NCI-H1694 (cell line): ENCODE measurements at places on chromosomes 13 and 19.

DNA sequence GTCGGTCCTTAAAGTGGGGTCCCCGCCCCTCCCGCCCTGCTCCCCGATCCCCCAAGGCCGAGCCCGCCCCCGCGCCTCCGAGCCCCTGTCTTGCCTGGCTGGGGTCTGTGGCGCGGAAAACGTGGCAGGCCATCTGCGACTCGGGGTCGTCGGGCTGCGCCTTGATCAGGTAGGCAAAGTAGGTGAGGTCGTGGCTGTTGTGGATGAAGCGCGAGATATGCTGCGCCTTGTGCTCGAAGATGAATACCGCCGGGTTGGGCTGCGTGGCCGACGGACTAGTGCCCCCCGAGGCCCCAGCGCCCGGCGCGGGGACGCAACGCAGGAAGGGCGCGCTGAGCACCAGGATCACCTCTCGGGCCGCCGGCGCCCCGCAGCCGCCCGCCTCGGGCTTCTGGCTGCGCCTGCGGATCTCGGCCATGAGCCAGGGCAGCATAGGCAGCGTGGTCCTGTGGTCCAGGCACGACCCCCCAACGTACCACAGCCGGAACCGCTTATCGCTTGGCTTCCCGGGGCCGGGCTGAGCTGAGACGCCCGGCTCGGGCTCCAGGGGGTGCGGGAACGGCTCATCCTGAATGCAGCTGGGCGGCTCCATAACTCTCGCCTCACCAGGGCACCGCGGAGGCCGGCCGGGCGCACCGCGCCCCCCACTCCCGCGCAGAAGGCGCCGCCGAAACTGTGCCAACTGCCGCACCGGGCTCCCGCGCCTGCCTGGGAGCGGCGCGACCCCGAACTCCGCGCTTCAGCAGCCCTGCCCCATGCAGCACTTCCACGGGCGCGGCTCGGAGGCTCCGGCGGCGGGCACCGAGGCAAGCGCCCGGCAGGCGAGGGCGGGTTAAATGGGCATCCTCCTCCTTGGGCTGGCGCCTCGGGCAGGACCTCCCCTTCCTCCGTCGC lies 546 bp downstream of the TBC1D4 start:
- no peak for DNase-seq

- DNase-seq, result peak; percentile 14
Measured at GRCh38 chr13:79724348-79725103, 243.6 kb downstream of the NDFIP2 start.

DNA sequence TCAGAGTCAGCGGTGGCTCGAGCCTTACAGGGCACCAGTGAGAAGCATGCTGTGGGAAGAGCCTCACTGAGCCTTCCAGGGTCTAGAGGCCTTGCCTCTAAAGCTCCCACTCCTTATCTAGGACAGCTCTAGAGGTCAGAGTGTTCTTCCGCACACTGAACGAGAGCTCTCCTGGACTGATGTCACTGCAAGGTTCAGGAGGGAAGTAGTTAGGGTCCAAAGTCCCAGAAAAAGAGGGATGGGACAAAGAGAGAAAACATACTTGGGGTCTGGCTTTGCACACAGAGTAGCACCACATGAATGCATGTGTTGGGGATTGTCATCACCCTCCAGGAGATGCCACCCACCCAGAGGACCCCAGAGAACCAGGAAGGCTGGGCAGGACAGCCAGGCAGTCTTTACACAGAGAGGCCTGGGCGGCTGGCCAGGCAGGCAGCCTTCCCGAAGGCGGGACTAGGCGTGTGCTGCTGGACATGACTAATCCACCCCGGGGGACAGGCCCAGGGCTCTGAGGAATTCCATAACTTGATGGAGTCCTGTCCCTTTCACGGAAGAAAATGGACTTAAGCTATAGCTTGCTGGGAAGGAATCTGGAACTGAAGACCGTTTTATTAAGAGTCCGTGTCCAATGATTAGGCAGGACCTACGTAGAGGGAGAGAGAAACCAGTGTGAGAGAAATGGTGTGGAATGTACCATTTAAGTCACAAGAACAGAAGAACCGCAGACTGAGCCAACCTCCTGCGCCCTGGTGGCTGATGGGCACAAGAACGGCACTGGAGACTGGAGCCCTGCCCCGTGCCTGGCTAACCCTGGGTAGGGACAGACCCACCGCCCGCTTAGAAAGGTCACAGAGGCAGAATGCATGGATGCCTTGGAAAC lies 16.6 kb upstream of the EPHX3 start:
- DNase-seq, result no peak

DNA sequence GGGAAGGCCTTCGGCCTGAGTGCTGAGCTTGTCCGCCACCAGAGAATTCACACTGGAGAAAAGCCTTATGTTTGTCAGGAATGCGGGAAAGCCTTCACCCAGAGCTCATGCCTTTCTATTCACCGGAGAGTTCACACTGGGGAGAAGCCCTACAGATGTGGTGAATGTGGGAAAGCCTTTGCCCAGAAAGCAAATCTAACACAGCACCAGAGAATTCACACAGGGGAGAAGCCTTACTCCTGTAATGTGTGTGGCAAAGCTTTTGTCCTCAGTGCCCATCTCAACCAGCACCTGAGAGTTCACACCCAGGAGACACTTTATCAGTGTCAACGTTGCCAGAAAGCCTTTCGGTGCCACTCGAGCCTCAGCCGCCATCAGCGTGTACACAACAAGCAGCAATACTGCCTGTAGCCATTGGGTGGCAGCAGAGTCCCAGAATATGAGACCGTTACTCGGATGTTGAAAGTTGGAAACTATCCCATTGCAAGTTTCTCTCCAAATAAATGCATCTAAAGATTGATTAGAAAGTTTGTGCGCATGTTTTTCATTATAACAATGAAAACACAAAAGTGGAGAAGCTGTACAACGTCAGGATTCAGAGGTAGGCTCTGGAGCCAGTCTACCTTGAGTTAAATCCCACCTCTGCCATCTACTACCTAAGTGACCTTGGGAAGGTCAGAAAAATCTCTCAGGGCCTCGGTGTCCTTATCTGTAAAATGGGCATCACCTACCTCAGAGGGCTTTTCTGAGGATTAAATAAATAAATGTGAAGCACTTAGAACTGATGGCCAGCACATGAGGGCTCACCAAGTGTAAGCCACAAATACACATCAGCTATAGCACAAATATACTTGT lies 21.1 kb downstream of the ZNF473 start:
- no peak for DNase-seq

DNA sequence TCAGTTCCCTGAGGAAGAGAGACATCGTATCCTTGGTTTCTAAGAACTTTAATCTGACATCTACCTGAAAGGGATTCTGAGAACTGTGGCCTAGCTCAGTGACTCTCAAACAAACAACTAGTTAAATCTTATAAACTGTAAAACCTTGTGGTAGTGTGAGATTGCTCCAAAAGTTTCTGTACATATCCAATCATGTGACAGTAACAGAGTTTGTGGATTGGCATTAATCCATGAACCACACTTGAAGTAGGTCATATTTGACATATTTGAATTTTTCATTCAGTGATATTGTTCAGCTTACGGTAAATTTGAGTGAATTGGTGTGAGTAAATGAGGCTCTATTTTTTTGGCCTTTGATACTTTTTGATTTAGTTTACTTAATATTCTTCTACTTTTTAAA lies 15.0 kb downstream of the TDRD3 start:
- DNase-seq, result no peak

GRCh38 chr13:99407906-99408702 lies 93.2 kb upstream of the TM9SF2 start:
- no peak for DNase-seq

GRCh38 chr13:99215184-99215830 lies 14.7 kb downstream of the UBAC2 start:
- DNase-seq, result no peak

DNA sequence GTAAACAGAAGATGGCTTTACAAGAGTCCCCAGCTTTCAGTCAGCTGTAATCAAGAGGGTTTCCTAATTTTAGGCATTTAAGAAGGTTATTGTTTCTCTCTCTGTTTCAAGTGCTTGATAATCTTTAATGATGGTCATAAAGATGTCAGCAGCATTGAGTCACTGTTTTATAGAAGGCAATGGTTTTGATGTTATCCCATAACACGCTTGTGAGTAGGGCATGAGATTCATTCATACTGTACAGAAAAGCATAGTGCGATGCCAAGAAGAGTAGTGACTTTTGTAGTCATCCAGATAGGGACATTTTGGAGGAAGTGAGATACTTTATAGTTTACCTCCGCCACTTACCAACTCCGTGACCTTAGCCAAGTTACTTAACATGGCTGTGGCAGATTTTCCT lies 364.2 kb upstream of the SLC10A2 start:
- DNase-seq, result no peak

- DNase-seq, result no peak
Measured at GRCh38 chr13:93216122-93216521, 10.5 kb upstream of the GPC6 start.

- no peak for DNase-seq
Measured at GRCh38 chr19:35267353-35267817, 1.4 kb upstream of the USF2 start.

- no peak for DNase-seq
Measured at GRCh38 chr13:19860884-19861655, 2.4 kb downstream of the ZMYM5 start.

DNA sequence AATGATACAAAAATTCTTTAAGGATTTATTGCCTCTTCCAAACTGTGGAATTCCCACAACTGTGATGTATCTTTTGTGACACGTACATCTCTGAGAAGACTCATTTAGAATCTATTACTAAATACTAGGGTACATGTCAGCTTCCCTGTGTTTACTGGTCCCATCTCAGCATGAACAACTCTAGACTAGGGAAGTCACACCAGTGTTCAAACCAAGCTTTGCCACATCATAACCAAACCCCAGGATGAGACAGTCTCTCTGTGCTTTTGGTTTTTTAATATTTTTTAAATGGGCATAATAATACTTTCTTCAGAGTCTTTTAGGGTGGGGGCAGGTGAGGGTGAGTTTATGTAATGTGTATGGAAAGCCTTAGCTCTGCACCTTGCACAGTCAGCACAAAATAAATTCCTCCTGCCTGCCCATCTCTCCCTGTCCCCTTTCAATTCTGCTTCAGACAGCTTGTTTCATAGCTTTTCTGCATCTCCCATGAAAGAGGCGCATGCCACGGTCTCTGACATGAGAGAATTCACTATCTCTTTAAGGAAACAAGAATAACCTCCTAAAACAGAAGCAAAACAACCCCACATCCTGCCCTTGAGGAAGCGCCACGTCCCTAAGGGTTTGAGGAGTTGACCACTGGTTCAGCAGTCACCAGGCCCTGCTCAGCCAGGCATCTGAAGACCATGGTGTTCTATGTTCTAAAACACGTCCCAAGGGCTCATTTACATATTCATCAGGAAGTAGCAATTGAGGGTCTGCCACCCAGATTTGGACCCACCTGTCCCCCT lies 174.5 kb downstream of the USP12 start:
- DNase-seq, result no peak

DNA sequence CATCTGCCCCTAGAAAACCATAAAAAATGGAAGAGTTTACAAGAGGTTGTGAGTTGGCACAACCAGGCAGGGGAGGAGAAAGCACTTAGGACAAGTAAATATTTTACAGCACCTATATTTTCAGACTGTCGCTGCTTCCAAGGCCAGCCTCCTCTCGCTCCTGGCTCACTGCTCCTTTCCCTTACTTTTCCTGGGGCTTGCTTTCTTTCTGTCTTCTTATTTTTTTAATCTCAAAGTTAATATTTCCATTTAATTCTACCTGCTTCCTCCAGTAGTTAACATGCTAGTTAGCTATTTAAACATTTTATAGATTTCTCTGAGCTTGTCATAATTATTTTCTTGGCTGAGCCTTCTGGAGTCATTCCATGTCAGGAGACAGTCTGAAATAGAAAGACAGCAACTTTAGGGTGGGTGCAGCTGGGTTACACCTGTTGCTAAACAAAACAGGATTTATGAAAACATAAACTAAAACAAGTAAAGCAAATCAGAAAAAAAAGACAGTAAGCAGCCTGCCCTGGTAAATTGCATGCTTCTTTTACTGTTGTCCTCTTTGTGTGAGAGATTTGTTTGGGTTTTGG lies 330.1 kb downstream of the DLEU7 start:
- no peak for DNase-seq

GRCh38 chr13:27765650-27766049 lies 26.6 kb upstream of the GSX1 start:
- DNase-seq, result no peak

- DNase-seq, result no peak
Measured at GRCh38 chr13:98241976-98242375, 64.9 kb upstream of the RNF113B start.

GRCh38 chr19:29886586-29886985 lies 55.5 kb upstream of the URI1 start:
- DNase-seq, result no peak

DNA sequence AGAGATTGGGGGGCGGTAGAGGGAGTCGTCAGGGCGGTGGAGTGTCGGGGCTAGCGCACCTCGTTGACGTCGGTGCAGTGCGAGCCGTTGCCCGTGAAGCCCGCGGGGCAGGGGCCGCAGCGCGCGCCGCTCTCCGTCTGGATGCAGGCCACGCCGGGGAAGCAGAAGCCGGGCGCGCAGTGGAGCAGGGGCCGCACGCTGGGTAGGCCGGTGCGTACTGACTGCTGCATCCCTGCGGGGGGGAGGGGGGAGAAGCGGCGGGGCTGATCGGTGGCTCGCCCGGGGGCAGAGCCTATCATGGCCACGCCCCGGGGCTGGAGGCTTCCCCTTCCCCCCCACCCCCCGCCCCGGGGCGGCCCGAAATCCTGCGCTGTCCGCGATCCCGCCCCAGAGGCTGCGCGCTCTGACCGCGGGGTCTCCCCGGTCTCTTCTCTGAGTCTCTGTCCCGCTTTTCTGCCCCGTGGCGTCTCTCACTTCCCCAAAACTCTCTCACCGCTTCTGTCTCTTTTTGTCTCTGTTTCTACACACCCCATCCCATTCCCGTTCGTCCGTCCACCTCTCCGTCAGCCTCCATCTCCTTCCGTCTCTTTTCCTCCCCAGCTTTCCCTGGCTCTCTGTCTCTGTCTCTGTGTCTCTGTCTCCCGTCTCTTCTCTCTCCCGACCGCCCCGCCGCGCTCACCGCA lies 1.1 kb downstream of the COMP start:
- no peak for DNase-seq

- DNase-seq, result no peak
Measured at GRCh38 chr13:85141401-85141800, 657.8 kb downstream of the SLITRK6 start.

GRCh38 chr19:1072371-1073015 lies 5.5 kb downstream of the ARHGAP45 start:
- DNase-seq, result no peak
